ENCODE measurements at places on chromosomes 5 and 9.

DNA sequence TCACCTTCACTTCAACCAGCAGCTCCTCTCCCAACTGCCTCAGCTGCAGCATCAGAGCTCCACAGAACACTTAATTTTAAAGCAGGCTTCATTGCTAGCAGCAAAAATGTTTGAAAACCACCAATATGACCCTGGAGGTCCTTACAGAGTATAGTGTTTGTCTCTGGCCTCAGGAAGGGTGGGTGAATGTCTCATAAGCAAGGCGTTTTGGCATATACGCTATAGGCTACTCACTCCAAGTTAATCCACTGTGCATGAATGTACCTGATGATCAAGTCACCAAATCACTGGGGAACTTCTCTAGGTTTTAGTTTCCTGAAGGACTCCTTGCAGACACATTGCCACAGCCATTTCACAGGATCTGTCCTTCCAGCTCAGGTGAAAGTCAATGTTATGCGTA, 125.3 kb downstream of the GABBR2 start:
- DNase-seq = no peak

GRCh38 chr9:118782790-118783463, 586.3 kb downstream of the BRINP1 start:
- DNase-seq = no peak

DNA sequence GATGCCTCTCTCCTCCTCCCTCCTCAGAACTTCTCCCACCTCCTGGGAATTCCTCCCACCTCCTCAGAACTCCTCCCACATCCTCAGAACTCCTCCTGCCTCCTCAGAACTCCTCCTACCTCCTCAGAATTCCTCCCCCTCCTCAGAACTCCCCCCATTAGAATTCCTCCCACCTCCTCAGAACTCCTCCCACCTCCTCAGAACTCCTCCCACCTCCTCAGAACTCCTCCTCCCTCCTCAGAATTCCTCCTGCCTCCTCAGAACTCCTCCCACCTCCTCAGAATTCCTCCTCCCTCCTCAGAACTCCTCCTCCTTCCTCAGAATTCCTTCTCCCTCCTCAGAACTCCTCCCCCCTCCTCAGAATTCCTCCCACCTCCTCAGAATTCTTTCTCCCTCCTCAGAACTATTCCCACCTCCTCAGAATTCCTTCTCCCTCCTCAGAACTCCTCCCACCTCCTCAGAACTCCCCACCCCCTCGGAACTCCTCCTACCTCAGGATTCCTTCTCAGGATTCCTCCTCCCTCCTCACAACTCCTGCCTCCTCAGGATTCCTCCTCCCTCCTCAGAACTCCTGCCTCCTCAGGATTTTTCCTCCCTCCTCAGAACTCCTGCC, 23.9 kb downstream of the SLC46A2 start:
- DNase-seq = no peak

DNA sequence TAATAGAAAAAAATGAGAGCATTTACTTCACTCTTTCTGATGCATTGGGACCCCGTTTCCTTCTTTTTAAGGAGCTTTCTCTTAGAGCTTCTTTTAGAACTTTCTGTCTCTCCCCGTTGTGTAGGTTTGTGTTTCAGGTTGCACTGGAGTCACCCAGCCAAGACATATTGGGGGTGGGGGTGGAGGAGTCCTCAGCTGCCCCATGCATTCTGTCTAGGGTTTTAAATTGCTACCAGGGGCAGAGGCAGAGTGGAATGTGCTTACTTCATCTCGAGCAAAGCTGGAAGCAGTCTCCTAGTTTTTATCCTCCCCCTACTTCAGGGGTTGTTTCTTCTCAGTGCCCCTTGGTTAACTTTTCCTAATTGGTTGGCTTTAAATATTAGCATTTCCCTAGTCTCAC, 9.4 kb downstream of the OR2K2 start:
- no peak for DNase-seq

DNA sequence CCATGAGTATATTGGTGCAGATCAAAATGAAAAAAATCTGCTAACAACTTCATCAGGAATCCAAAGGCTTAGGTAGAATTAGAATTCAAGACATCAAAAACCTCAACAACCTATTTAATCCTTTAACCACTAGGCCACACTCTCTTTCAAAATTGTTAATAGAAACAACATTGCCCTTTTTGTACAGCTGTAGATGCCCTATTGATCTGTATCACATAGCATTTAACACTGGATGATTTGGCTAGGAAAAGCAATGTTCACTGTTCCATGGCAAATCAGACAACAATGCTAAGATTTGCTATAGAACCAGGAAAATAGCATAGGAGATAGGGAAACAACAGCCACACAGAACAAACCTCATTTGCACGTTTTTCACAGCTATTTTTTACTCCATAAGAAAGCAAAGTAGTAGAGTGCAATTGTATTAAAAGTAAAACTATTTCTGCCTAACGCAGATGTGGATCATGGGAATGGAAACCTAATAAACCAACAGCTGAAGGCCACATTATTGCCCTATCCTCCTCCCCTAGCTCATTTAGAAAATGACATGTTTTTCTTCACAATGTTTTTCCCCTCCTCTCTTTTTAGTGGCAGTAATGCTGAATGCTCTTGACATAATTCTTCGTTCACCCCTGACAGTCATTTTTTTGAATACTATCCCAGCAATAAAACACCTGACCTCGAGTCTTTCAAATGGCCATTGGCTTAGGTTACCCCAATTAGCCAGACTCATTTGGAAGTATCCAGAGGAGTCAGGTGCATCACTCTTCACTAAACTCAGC, 373.0 kb upstream of the CCNH start:
- DNase-seq = no peak

GRCh38 chr9:37559125-37559524, 17.1 kb downstream of the FBXO10 start:
- no peak for DNase-seq

- DNase-seq = no peak
Observed at GRCh38 chr9:29183971-29184370, 1610.7 kb upstream of the C9orf72 start.

Measured in GM10248 (cell line).